Caco-2 (cell line): ENCODE measurements at places on chromosomes 2 and 18. TPM values are rescaled to one million over a fixed set of nuclear protein-coding genes. Genes with fewer than 3 reads are reported as not detected.

- H3K27ac ChIP-seq = peak overlapping the region; percentile 3
- peaks cover 48% of the 10 kb centered on the region for H3K4me1 ChIP-seq
- no peaks in the 10 kb centered on the region for H3K36me3 ChIP-seq
- no peak for DNase-seq
Measured at GRCh38 chr2:47265751-47266231, 110.7 kb upstream of the STPG4 start.

DNA sequence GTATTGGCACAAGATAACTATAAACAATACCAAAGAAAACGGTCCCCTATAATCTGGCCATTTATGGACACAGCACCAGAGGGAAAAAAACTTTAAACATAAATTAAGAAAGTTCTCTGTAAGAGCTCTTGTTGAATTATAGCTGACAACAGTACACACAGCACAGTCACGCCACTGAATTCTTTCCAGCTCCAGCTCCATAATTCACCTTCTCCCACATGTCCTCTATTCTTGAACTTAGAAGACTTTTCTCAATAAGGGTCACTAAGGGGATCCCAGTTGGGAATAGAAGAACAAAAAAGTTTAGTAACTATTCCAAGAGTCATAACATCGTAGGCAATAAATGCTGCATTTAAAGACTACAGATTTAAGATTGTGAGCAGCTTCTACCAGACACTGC, 124.6 kb upstream of the CYP1B1 start:
- no peak for DNase-seq
- H3K36me3 ChIP-seq = no peaks in the 10 kb centered on the region
- no peak overlapping the region for H3K27ac ChIP-seq
- H3K4me3 ChIP-seq = no peak overlapping the region
- no peaks in the 10 kb centered on the region for H3K4me1 ChIP-seq

DNA sequence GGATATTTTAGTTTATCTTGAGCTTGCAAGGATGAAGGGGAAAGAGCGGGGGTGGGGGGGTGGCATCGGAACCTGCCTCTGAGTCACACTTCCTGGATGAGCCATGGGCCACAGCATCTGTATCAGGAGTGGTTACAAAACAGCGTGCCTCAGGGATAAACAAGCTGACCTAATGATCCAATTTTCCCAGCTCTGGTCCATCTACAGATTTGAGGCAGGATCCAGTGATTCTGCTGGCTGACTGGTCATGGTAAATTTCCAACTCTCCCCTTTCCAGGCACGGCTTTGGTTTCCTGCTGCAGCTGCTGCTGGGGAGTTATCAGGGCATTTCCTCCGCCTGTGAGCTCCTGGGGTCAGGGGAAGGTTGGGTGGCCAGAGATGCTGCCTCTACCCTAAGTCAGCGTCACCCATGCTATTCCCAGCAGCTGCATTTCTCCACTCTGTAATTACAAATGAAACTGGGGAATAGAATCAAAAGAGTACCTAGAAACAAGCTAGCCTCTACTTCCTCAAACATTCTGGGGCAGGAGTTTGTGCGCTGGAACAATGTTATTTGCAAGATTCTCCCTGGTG, 4.7 kb upstream of the HPCAL1 start:
- no peak overlapping the region for H3K4me3 ChIP-seq
- peaks cover 23% of the 10 kb centered on the region for H3K4me1 ChIP-seq
- no peak overlapping the region for H3K27ac ChIP-seq
- no peaks in the 10 kb centered on the region for H3K36me3 ChIP-seq
- no peaks in the 10 kb centered on the region for H3K27me3 ChIP-seq
- DNase-seq = no peak

- peaks cover 16% of the 10 kb centered on the region for H3K4me1 ChIP-seq
- H3K27me3 ChIP-seq = no peaks in the 10 kb centered on the region
Measured at GRCh38 chr18:58402951-58403702, 225.8 kb downstream of the ALPK2 start.

DNA sequence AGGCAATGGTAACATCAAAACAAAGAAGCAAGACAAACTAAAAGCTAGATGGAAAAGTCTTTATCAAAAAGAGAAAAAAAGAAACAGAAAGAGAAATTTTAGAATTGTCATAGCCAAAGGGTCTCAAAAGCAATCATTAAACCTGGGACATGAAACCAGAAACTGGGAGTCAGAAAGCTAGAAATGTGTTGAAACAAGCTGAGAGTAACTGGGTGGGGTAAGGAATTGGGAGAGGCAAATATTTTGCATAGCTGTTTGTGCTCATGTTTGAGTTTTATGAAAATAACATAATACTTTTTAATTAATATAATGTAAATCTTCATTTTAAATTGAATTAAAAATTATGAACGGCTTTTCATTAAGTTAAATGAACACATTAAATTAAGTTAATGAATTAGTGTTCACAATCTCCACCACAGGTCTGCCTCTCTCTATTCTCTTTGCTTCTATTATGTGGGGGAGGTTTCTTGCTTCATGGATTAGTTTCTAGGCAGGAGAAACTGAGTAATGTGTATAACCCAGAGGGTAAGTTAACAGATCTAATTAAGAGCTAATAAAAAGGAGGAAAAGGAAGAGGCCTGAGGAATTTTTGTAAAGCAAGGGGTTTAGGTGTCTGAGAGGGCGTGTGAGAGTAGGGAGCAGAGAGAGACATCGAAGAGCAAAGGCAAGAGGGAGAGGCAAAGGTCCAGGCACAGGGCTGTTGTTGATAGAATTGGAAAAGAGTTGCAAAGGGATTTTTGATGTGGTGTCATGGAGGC, 20.0 kb upstream of the SERPINB2 start:
- H3K36me3 ChIP-seq = no peaks in the 10 kb centered on the region
- H3K4me1 ChIP-seq = no peaks in the 10 kb centered on the region
- no peak overlapping the region for H3K4me3 ChIP-seq
- DNase-seq = no peak
- no peak overlapping the region for H3K27ac ChIP-seq

DNA sequence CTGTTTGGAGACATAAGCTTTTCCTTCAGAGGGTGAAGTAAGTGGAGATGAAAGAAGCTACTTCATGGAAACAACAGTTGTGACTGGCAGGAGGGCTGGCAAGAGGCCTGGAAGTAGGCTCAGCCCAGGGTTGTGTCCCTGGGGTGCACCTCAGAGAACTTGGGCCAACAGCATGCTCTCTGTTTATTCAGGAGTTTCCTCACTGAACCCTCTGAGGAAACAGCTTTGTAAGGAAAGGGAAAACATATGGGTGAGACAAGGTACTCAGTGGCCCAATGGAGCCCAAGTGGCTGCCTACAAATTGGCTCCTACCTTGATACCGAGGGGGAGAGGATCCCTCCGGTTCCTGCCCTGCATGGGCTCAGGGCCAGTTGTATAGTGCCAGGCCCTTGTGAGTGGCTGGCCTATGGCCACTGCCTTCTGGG, 115.5 kb upstream of the ITGA6 start:
- H3K27ac ChIP-seq = no peak overlapping the region
- DNase-seq = no peak
- H3K36me3 ChIP-seq = no peaks in the 10 kb centered on the region
- H3K4me3 ChIP-seq = no peak overlapping the region
- H3K4me1 ChIP-seq = no peaks in the 10 kb centered on the region

- H3K27ac ChIP-seq = no peak overlapping the region
- no peak overlapping the region for H3K4me3 ChIP-seq
- H3K27me3 ChIP-seq = no peaks in the 10 kb centered on the region
- H3K4me1 ChIP-seq = 0 out of 2 replicates have a peak, but pooled peaks cover 4% of the 10 kb centered on the region
Measured at GRCh38 chr2:27152102-27152795, 3.4 kb downstream of the TCF23 start.

GRCh38 chr2:43117521-43118143, 108.8 kb downstream of the ZFP36L2 start:
- no peak overlapping the region for H3K4me3 ChIP-seq
- H3K27ac ChIP-seq = no peak overlapping the region
- no peaks in the 10 kb centered on the region; the same call in 1 of the 2 replicates for H3K4me1 ChIP-seq
- no peaks in the 10 kb centered on the region; the same call in 1 of the 2 replicates for H3K36me3 ChIP-seq
- DNase-seq = no peak
- H3K27me3 ChIP-seq = no peaks in the 10 kb centered on the region

HOXD3 gene
- 1.2 and 1.5 TPM in 2 replicates for total RNA-seq

FLACC1 gene
- total RNA-seq = 0.86 and 0.91 TPM in 2 replicates
